Gastrocnemius medialis (tissue), 4 donors: ENCODE measurements at places on chromosomes 16 and 17. TPM values are rescaled to one million over a fixed set of nuclear protein-coding genes. Genes with fewer than 3 reads are reported as not detected.

GRCh38 chr16:5175266-5175665, 77.7 kb upstream of the EEF2KMT start:
- no peak overlapping the region for H3K4me3 ChIP-seq
- H3K4me1 ChIP-seq = no peaks in the 10 kb centered on the region
- H3K27ac ChIP-seq = no peak overlapping the region
- DNase-seq = no peak
- no peaks in the 10 kb centered on the region for H3K36me3 ChIP-seq

DNA sequence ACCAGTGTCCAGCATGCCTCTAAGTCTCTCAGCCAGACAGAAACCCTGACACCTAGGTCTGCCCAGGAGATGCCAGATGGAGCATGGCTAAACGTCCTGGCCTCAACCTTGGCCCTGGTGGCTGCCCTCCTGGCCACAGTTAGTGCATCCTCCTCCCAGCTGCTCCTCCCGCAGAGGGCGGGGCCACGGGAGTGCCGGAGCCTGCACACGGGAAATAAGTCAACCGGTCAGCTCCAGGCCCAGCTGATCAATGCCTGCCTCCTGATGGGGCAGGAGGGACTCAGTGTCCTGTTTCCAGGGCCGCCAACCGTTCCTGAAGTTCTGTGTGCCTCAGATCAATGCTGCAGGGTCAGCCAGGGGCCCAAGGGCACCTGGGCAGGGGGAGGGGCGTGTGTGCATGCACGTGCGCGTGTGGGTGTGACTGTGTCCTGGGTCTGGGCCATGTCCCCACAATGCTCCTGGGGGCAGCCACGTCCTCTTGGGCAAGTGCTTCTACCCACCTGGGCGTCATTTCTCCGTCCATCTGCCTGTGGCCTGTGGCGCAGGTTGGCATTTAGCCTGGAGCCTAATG, 4.6 kb upstream of the KCNJ12 start:
- no peaks in the 10 kb centered on the region for H3K36me3 ChIP-seq
- peaks cover 20% of the 10 kb centered on the region for H3K4me1 ChIP-seq
- no peak for DNase-seq
- peak overlapping the region; percentile 83 for H3K27ac ChIP-seq

GRCh38 chr17:33228548-33228947, 64.5 kb downstream of the ASIC2 start:
- no peaks in the 10 kb centered on the region for H3K36me3 ChIP-seq
- no peak overlapping the region for H3K27ac ChIP-seq
- no peak for DNase-seq
- no peak overlapping the region for H3K4me3 ChIP-seq
- H3K4me1 ChIP-seq = no peaks in the 10 kb centered on the region

DNA sequence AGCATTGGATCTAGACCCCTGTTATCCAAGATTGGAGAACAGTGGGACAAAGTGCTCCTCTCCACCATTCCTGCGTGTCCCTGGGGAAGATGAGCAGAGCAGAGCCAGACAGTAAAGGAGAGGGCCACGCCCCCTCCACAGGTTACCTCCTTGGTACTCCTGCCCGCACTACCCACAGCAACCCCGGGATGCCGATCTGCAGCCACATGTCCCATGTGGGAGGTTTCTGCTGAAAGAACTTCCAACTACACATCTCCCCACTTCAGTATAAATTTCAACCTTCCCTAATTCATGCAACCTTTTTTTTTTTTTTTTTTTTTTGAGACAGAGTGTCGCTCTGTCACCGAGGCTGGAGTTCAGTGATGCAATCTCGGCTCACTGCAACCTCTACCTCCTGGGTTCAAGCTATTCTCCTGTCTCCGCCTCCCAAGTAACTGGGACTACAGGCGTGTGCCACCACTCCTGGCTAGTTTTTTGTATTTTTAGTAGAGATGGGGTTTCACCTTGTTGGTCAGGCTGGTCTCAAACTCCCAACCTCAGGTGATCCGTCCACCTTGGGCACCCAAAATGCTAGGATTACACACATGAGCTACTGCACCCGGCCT, 2.3 kb downstream of the RAB37 start:
- peaks cover 52% of the 10 kb centered on the region for H3K27me3 ChIP-seq
- H3K4me3 ChIP-seq = no peak overlapping the region
- no peaks in the 10 kb centered on the region for H3K4me1 ChIP-seq
- H3K27ac ChIP-seq = no peak overlapping the region

NPW gene
- total RNA-seq = not detected

DNA sequence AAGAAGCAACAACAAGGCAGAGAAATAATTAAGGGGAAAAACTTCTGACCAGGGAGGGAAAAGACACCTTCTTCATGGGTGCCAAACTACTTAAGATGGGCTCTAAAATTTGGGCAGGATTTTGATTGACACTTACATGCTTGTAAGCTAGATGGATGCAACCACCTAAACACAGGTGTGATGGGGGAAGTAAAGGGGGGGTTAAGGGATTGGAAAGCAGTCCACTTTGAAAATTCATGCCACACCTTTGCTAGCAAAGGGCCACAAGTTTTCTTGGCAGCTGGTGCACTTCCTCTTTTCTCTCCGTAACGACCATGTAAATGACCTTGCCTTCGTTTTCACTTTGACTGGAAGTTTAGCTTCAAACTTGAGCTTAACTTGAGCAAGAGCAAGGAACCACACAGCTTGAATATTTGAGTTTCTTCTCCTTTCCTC, 14.3 kb upstream of the PRKAR1A start:
- no peaks in the 10 kb centered on the region for H3K4me1 ChIP-seq
- H3K27ac ChIP-seq = no peak overlapping the region
- no peaks in the 10 kb centered on the region for H3K36me3 ChIP-seq
- no peak overlapping the region for H3K4me3 ChIP-seq

CD300LB gene
- not detected for total RNA-seq

ST6GALNAC2 gene
- 27.4 TPM for total RNA-seq

SLC52A1 gene
- total RNA-seq = not detected

DNA sequence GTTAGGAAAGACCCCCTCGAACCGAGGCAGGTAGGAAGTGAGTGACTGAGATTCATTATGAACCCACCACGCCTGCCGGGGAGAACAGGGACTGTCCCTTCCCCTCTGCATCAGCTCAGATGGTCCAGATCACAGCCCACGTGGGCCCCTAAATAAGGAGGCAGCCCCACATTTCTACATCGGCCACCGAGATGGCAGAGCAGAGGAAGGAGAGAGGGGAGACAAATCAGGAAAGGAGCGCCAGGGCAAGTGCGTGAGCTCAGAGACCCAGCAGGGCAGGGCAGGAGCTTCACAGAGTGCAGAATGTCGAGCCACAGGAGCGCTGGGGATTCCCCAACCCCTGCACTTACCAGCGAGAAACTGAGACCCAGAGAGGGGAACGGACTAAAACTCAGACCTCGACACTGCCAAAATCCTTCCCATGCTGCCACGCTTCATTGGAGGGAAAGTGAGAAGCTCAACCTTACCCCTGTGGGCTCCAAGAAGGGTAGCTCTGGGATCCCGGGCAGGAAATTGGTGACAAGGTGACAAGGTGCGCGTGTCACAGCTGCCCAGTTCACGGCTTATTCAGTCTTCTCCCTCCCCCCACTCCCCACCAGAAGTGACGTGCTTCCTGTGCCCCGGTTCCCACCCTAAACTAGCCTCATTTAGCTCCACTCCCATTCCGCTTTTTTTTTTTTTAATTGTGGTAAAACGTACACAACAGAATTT, at the start of gene ICAM2:
Gene ICAM2, minus strand, starts transcription at position 578 of the 711 bp plus-strand sequence. CDS start 13,942 bp downstream, outside the sequence.
- H3K27me3 ChIP-seq = no peaks in the 10 kb centered on the region
- peak within 1 kb of the TSS; percentile 81 for H3K27ac ChIP-seq
- peak; percentile 37 for DNase-seq

DNA sequence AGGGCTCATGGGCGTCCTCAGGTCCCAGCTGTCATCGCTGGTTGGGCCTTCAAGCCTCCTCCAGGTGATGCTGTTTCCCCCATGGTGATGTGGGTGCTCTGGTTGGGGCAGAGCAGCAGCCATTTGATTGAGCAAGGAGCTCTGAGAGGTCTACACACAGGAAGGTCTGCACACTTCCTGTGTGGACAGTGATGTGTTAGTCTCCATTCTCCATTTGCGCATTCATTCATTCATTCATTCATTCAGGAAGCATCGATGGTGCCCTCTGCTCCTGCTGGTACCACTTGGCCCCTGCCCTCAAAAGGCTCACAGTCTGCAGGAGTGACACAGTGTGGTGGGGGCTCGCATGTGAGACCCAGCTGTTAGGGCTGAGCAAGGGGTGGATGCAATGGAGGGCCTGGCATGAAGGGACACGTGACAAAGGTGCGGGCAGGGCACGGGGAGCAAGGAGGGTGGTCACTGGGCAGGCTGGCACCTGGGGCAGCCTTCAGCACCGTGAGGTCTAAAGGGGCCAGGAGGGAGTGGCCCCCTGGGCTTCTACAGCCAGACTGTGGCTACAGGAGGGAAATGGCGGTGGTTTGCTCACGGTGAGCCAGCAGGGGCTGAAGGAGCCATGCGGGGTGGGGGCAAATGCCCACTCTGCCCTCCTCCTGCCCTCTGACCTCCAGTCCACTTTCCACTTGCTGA, 1.5 kb downstream of the ADGRG3 start:
- DNase-seq = no peak
- no peaks in the 10 kb centered on the region for H3K27me3 ChIP-seq
- no peak overlapping the region for H3K4me3 ChIP-seq
- H3K4me1 ChIP-seq = no peaks in the 10 kb centered on the region
- H3K27ac ChIP-seq = no peak overlapping the region
- H3K36me3 ChIP-seq = no peaks in the 10 kb centered on the region

DNA sequence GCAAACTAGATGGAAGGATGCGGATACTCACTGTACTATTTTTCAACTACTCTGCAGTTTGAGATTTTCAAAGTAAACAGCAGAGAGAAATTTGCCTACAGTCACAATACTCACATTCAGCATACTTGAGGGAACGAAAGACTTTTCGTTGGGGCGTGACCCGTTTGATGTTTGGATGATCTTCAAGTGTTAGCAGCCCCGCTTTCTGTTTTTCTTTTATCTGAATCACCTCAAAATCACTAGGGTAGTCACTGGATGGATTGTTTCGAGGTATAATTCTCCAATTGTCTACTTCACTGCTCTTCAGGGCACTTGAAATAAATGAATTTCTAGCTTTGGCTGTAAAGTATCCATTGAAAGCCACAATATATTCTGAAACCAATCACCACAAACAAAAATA, 17.8 kb downstream of the MBTPS1 start:
- no peaks in the 10 kb centered on the region for H3K27me3 ChIP-seq
- H3K4me1 ChIP-seq = peaks cover 9% of the 10 kb centered on the region
- H3K27ac ChIP-seq = no peak overlapping the region
- DNase-seq = no peak

DNA sequence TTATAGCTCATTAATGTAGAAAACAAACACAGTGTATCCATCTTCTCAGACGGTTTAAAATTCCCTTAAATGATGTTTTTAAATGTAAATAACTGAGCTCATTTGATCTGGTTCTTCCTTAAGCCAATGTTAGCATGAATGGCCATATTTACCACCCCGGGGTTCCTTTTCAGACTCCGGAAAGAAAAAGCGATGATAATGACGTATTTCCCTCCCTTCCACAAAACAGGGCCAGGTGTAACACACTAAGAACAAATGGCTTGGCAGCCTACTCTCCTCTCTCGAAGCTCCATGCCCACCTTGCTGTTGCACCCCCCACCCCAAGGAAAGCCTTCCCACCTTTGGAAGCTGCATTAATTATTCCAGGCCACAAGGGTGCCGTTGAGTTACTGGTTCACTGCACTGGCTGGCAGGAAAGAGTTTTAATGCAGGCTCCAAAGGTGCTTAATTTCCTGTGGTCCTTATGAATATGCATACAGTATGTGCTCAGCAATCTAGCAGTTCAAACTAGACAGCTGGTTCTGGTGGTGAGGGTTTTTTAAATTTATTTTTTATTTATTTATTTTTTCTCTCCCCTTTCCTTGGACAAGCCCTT, 378.9 kb downstream of the WWOX start:
- H3K4me3 ChIP-seq = no peak overlapping the region
- H3K4me1 ChIP-seq = no peaks in the 10 kb centered on the region
- no peaks in the 10 kb centered on the region for H3K36me3 ChIP-seq
- no peak for DNase-seq
- no peak overlapping the region for H3K27ac ChIP-seq

PRSS27 gene
- 0.55 TPM for total RNA-seq

DNA sequence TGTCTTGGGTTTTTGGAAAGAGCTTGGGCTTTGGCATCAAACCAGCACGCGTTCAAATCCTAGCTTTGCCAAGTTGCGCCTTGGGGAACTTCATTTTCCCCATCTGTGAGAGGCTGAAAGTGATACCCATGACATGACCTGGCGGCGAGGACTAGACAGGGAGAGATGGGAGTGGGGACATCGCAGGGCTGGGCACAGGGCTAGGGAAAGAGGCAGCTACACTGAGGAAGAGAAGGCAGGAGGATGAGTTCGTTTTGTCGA, 202.9 kb downstream of the IRF8 start:
- peaks cover 20% of the 10 kb centered on the region for H3K27me3 ChIP-seq
- H3K4me1 ChIP-seq = no peaks in the 10 kb centered on the region
- H3K4me3 ChIP-seq = no peak overlapping the region

GRCh38 chr17:77476931-77477805, 336.4 kb downstream of the SEC14L1 start:
- peaks cover 68% of the 10 kb centered on the region for H3K4me1 ChIP-seq
- no peaks in the 10 kb centered on the region for H3K27me3 ChIP-seq
- H3K36me3 ChIP-seq = no peaks in the 10 kb centered on the region
- DNase-seq = peak; percentile 86
- H3K27ac ChIP-seq = peak overlapping the region; percentile 78

GRCh38 chr16:87245511-87245910, 71.7 kb downstream of the C16orf95 start:
- no peaks in the 10 kb centered on the region for H3K4me1 ChIP-seq
- no peaks in the 10 kb centered on the region for H3K27me3 ChIP-seq
- no peak overlapping the region for H3K4me3 ChIP-seq
- no peak overlapping the region for H3K27ac ChIP-seq
- DNase-seq = no peak

DNA sequence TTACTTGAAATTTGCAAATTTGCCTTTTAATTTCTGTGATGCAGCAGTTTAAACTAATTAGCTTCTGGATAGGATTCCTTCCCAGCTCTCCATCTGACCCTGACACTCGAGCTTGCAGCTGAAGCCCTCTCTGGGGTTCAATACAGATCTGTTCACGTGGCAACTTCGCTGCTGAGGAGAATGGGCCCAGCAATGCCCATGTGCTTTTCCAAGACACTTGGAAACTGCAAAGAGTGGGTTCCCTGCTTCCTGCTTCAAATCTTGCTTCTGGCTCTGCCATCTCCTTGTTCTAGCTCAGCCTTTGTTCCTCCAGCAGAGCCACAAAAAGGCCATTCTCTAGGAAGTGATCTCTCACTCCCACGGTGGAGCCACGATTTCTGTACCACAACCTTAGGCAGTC, 50.0 kb upstream of the IRX6 start:
- H3K27me3 ChIP-seq = no peaks in the 10 kb centered on the region
- no peak overlapping the region for H3K4me3 ChIP-seq
- H3K36me3 ChIP-seq = no peaks in the 10 kb centered on the region
- DNase-seq = no peak

DNA sequence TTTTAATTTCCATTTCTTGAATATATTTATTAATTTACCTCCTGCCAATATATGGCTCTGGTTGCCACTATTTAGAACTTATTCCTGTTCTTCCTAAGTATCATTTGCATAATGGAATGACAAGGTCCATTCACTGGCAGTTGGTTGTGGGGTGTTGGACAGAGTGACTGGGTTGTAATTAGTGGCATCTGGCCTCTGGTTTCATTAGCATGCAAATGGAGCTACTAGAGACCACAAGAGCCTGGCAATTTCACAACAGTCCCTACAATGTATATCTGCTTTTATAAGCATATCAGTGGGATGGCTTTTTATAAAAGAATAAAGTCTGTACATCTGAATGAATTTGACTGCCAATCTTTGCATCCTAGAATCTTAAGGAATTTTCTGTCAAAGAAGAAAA, 1030.9 kb upstream of the CDH8 start:
- H3K27me3 ChIP-seq = no peaks in the 10 kb centered on the region
- H3K4me1 ChIP-seq = no peaks in the 10 kb centered on the region
- no peak for DNase-seq
- H3K36me3 ChIP-seq = no peaks in the 10 kb centered on the region
